Effector memory CD8-positive, alpha-beta T cell (primary cell): ENCODE measurements at places on chromosomes 2 and 18.
A peak's percentile ranks its signal among the peaks of the same experiment; 100 is the strongest.

DNA sequence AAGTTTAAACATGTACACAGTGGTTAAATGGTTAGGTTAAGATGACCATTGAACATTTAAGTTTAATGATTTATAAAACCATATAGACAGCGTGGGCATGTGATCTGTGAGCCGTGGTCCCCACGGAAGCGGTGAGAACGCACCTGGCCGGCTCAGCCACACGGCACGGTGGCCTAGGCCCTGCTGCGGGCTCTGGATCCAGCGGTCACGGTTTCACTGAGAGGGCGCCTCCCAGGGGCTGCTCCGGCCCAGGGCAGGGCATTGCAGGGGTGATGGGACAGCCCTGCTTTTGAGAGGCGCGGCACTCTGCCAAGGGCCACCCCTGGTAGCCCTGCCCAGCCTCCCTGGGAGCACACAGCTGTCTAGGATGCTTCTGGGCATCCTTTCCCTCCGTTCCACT, 124.9 kb downstream of the RGPD3 start:
- DNase-seq: no peak

GRCh38 chr2:159895258-159896065, 97.5 kb upstream of the CD302 start:
- DNase-seq: no peak

DNA sequence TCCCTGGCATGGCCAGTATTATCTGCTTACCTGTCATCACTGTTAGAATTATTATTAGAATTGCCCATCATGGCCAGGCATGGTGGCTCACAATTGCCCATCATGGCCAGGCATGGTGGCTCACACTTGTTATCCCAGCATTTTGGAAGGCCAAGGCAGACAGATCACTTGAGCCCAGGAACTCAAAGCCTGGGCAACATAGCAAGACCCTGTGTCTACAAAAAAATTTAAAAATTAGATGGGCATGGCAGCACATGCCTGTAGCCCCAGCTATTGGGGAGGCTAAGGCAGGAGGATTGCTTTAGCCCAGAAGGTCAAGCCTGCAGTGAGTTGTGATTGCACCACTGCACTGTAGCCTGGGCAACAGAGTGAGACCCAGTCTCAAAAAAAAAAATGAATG, 27.4 kb upstream of the ID2 start:
- DNase-seq: no peak

- no peak for DNase-seq
Measured at GRCh38 chr2:163943403-163944346, 207.9 kb upstream of the FIGN start.

GRCh38 chr2:113328043-113328442, 49.3 kb upstream of the PAX8 start:
- no peak for DNase-seq

DNA sequence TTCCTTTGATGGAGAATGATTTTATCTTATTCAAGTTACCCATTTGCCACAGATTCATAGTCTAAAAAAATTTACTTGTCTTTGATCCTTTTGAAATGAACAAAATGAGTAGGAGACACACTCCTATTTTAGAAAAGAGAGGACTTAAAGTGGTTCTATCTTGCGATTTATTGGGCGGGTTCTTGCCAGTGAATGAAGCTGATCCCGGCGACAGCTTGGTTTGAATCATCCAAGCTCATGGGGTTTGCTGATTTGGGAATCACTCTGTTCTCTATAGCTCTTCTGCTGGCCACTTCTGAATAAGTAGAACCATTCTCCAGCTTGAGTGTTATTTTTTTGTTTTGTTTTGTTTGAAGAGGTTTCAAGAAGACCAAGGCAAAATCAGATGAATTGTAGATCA, 25.5 kb upstream of the PPP1CB start:
- no peak for DNase-seq

DNA sequence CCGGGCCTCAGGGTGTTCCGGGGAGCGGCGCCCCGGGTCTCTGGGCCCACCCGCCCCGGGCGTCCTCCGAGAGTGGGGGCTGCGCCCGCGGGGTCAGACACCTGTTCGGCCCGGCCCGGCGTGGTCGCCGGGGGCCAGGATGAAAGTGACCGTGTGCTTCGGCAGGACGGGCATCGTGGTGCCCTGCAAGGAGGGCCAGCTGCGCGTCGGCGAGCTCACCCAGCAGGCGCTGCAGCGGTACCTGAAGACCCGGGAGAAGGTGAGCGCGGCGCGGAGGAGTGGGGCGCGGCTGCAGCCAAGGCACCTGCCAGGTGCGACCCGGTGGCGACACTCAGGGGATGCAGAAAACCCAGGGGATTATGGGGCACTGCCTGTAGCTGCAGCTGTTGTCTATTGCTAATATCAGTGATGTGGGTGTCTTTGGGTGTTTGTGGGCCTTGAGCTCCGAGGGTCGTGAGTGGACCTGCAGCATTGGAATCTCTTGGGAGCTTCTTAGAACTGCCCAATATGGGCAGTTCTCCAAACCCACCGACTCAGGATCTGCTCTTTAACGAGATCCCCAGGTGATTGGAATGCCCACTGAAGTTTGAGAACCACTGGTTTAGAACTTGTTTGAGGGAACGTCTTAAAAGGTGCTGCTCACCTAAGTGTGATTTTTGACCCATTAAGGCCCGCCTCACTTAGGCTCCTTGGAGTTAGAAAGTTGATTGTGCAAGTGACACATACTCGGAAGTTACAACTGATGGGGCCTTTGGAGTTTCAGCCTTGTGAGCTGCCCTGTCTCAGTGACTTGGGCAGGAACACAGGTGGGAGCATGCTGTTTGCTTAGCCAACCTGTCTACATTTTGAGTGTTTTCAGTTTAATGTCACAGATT, 823 bp downstream of the PARD3B start:
- DNase-seq: no peak

GRCh38 chr2:46333912-46334311, 36.7 kb downstream of the EPAS1 start:
- DNase-seq: no peak

GRCh38 chr2:95539290-95539689, 52.5 kb upstream of the TRIM43 start:
- no peak for DNase-seq

GRCh38 chr2:127661072-127661649, 14.2 kb downstream of the LIMS2 start:
- no peak for DNase-seq

GRCh38 chr2:150485871-150486538, 1.5 kb downstream of the RND3 start:
- DNase-seq: no peak

DNA sequence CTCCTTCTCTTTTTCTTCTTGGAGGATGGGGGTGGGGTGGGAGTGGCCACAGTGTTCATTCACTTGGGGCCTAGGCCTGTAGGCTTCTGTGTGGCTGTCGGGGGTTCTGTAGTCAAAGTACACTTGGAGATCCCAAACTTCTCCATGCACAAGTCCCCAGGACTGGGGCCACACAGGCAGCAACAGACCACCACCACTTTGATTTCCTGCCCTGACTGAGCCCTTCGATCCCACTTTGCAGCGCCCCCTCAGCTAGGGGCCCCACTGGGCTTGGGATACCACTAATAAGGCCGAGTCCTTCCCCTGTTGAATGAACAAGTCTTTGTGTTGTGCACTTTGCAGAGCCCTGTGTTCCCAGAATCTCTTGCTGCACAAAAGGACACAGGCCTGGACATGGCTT, 5.5 kb upstream of the TEX51 start:
- DNase-seq: no peak

GRCh38 chr2:1366546-1367134, 46.6 kb upstream of the TPO start:
- no peak for DNase-seq

GRCh38 chr2:197890168-197890567, 85.8 kb downstream of the PLCL1 start:
- DNase-seq: no peak

GRCh38 chr2:46815121-46815802, 100.3 kb downstream of the MCFD2 start:
- DNase-seq: no peak

DNA sequence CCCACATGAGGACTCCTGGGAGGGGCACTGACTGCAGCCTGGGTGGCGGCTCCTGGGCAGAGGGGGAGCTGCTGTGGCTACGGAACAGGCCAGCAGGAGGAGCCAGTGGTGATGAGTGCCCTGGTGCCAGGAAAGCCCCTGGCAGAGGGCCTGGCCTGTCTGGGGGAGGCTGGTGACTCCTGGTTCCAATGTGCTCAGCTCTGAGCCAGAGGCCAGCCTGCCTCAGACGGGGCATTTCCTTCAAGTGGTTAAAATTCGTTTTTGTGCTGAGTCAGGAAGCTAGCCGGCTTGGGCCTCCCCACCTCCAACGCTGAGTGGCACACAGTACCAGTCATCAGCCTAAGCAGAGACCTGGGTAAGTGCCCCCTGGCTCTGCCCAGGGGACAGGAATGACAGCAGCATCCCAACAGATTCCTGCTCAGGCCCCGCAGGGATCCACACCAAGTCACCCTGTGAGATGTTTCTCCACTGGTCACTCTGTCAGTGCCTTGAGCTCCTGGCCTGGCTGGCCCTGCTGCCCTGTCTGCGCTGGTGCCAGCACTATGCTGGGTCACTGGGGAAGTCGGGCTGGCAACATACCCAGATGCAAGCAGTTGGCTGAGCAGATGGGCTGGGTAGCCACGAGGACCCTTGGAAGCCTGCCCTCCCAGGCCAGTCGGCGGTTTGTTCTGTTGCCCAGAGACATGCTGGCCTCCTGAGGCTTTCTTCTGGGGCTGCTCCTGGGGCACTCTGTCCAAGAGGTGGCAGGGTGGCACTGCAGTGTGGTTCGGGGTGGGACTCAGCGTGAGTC, 7.1 kb upstream of the KLF11 start:
- DNase-seq: peak; percentile 47

GRCh38 chr18:31356025-31356424, 20.6 kb upstream of the DSG4 start:
- no peak for DNase-seq
